ENCODE measurements at places on chromosomes 1 and 21. TPM values are rescaled to one million over a fixed set of nuclear protein-coding genes. Genes with fewer than 3 reads are reported as not detected.

- peaks cover 4% of the 10 kb centered on the region for H3K36me3 ChIP-seq
- no peak for DNase-seq
- H3K27ac ChIP-seq = no peak overlapping the region
- H3K4me3 ChIP-seq = no peak overlapping the region
Measured at GRCh38 chr1:243539636-243540035, 283.8 kb downstream of the SDCCAG8 start.

GRCh38 chr1:227869851-227870305 is 54.4 kb downstream of the PRSS38 start:
- DNase-seq = no peak
- H3K36me3 ChIP-seq = peaks cover 12% of the 10 kb centered on the region
- no peaks in the 10 kb centered on the region for H3K27me3 ChIP-seq
- no peak overlapping the region for H3K27ac ChIP-seq
- no peak overlapping the region for H3K4me3 ChIP-seq
- no peaks in the 10 kb centered on the region for H3K4me1 ChIP-seq

DNA sequence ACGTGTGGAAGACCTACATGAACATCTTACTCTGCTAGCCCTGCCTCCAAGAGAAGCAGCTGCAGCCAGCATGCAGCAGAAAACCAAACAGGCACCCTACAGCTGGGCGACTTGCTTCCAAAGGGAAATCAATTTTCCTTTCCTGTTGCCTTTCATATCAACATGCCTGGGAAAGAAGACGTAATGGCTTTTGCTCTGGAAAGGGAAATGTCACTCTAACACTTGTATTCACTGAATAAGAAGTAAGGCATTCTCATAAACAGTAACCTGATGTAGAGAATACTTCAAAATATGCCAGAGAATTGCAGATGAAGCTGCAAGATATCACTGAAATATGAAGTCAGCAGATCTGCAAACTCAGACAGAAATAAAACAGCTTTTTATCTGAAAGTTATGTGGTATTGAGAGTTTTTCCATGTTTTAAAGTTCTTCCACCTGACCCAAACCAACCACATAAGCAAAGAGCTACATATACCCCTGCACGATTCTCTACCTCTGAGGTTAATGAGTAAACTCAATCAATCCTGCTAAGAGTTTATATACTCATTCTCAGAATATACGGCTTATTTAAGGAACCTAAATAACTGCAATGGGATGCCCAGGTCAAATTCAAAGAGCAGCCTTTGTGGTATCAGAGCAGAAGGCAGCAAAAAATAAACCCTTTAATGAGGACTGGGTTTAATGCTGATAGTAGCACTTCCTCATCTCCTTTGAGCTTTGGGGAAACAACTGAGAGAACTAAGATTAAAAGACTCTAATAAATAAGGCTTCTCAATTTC is 150.9 kb downstream of the RERE start:
- peaks cover 42% of the 10 kb centered on the region for H3K4me1 ChIP-seq
- H3K27me3 ChIP-seq = no peaks in the 10 kb centered on the region
- H3K36me3 ChIP-seq = no peaks in the 10 kb centered on the region
- DNase-seq = peak; percentile 47
- H3K27ac ChIP-seq = peak overlapping the region; percentile 36
- peak overlapping the region; percentile 17 for H3K4me3 ChIP-seq

- no peaks in the 10 kb centered on the region for H3K36me3 ChIP-seq
- no peak overlapping the region for H3K4me3 ChIP-seq
- no peak for DNase-seq
- H3K27ac ChIP-seq = no peak overlapping the region
- no peaks in the 10 kb centered on the region for H3K4me1 ChIP-seq
Measured at GRCh38 chr1:42272920-42273319, 62.1 kb downstream of the FOXJ3 start.

- H3K4me1 ChIP-seq = peaks cover 5% of the 10 kb centered on the region
- H3K27ac ChIP-seq = no peak overlapping the region
- no peak overlapping the region for H3K4me3 ChIP-seq
- H3K36me3 ChIP-seq = no peaks in the 10 kb centered on the region
- DNase-seq = no peak
- peaks cover 8% of the 10 kb centered on the region for H3K27me3 ChIP-seq
Measured at GRCh38 chr21:35882791-35883240, 177.5 kb downstream of the SETD4 start.

DNA sequence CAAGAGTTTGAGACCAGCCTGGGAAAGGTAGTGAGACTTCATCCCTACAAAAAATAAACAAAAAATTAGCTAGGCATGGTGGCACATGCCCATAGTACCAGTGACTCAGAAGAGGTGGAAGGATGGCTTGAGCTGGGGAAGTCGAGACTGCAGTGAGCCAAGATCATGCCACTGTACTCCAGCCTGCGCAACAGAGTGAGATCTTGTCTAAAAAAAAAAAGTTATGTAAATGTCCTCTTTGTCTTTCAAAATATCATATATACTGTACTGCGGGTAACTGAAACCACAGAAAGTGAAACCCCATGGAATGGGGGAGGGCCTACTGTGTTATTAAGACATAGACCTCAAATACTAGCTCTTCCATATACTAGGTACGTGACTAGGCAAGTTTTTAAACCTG is 20.8 kb downstream of the ACADM start:
- H3K36me3 ChIP-seq = no peaks in the 10 kb centered on the region
- H3K4me3 ChIP-seq = no peak overlapping the region
- no peak for DNase-seq
- no peaks in the 10 kb centered on the region for H3K4me1 ChIP-seq
- no peak overlapping the region for H3K27ac ChIP-seq

DENND2C gene
- total RNA-seq = 0.54 TPM

DNA sequence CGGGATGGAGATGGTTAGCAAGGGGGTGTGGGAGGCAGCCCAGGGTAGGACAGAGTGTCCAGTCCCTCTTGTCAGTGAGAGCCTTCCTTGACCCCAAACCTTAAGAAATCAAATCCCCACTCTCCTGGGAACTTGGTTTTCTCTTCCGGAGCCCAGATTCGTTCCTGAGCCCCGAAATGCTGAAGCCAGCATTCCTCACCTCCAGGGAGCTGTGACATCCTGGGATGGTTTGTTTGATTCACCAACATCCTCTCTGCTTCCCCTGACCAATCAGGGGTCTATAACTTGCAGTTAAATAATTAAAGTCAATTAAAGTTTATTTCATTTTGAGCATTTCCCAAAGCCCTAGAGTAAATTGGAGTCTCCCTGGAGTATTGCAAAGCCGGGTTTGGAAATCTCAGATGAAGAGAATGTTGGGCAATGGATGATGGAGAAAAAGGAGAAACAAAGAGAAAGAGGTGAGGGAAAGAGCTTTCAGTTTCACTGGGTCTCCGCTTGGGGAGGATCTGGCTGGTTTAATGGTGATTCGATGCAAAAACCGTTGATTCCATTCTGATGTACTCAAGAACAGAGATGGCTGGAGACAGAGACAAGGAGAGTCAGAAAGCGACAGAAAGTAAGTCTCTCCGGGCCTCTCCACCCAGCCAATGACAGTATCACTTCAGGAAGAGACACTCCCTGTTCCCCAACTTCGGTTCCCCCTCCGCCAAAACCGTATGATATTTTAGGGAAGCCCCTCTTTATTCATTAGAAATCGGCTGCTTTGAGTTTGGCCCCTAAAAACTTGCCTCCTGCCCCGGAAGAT is 12.8 kb upstream of the ALX3 start:
- peaks cover 48% of the 10 kb centered on the region for H3K27me3 ChIP-seq
- H3K36me3 ChIP-seq = no peaks in the 10 kb centered on the region
- H3K27ac ChIP-seq = no peak overlapping the region
- peak overlapping the region; percentile 63 for H3K4me3 ChIP-seq

- no peak for DNase-seq
- H3K27ac ChIP-seq = no peak overlapping the region
Measured at GRCh38 chr1:172394141-172394751, 26.2 kb upstream of the C1orf105 start.

ZYG11B gene
- 47.2 TPM for total RNA-seq

DNA sequence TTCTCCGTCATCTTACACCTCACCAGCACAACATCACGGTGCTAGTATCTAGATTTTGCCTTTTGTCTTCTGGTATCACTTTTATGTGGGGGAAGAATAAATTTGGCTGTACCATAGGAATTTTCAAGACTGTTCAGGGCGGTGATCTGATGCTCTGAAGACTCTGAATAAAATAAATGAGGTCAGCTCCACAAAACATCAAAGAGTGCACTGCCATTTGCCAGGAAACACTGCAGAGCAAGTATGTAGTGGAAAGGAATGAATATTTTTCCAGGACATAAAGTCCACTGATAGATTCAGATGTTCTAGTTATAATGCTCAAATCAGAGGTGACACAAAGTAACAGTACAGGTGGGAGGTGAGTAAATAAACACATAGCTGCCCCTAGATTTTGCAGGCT is 56.3 kb downstream of the ZP4 start:
- no peak overlapping the region for H3K4me3 ChIP-seq
- H3K4me1 ChIP-seq = peaks cover 6% of the 10 kb centered on the region
